ENCODE measurements at places on chromosomes 5 and 9.

- no peak for DNase-seq
These were observed 244.4 kb downstream of the FSTL4 start for GRCh38 chr5:133367984-133368383.

DNA sequence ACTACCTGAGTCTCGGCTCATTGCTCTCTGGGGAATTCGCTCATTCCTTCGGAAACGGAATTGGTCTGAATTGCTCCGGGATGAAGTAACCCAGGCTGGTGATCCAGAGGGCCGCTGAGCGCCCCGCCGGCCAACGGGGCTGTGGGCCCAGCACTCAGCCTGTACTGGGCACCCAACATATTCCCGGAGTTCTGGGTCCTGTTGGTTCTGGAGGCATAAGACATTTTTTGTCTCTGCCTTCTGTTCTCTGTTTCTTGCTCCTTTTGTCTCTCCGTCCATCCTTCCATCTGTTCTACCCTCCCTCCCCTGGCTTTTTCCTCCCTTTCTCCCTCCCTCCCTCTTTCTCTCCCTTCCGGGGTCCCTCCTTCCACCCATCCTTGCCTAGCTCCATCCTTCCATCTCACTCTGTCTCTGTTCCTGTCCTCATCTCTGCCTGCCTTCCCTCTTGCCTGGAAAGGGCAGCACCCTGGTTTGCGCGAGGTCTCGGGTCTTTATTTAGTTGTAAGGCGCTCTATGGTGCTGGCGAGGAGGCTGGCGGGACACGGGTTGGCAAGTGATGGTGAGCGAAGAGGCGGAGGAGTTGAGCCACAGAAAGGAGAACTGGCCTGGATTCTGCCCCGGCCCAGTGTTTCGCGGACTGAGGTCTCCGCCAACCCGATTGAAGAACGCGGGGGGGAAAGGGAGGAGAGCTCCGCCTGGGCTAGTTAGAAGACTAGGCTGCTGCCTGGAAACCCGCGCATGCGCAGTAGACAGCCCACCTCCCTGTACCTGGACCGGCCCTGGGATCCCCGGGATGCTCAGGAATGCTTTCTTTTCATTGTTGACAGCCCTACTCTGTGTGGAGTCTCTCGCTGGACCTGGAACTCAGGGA lies 1468.0 kb downstream of the FOXD4L5 start:
- peak; percentile 67 for DNase-seq

DNA sequence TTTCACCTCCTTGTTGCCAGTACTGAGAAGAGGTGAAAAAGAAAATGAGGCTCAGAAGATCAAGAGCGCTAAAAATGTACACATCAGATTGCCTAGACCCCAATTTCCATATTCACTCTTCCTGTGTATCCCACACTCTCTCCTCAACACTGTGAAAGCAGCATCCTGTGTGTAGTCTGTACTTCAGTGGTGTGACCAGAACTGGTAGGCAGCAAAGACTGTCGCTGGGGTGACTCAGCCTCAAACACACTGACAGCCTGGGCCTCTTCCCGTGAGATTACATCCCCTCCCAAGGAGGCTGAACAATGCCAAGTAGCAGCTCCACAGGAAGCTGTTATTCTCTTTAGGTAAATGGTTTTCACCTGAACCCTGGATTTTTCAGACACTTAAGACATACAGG lies 135.5 kb downstream of the CCDC192 start:
- no peak for DNase-seq

DNA sequence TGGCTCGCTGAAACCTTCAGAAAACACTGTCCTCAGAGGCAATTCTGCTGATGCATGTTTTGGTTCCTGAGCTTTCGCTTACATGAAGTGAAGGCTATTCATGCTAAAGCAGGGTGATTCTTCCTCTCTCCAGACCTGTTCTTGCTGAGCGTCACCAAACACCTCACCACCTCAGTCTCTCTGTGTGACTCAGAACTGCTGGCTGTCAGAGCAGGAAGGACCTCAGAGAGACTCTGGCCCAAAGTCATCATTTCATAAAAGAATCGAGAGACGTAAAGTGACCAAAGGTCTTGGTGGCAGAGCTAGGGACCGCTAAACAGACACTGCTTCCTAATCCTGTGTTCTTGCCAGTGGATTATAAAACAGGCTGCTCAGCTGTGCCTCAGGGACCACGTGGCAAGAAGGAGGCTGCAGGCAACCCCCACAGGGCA lies 73.8 kb downstream of the LHFPL2 start:
- no peak for DNase-seq

- DNase-seq = no peak
These were observed 142.9 kb downstream of the OLFM1 start for GRCh38 chr9:135230386-135230765.

DNA sequence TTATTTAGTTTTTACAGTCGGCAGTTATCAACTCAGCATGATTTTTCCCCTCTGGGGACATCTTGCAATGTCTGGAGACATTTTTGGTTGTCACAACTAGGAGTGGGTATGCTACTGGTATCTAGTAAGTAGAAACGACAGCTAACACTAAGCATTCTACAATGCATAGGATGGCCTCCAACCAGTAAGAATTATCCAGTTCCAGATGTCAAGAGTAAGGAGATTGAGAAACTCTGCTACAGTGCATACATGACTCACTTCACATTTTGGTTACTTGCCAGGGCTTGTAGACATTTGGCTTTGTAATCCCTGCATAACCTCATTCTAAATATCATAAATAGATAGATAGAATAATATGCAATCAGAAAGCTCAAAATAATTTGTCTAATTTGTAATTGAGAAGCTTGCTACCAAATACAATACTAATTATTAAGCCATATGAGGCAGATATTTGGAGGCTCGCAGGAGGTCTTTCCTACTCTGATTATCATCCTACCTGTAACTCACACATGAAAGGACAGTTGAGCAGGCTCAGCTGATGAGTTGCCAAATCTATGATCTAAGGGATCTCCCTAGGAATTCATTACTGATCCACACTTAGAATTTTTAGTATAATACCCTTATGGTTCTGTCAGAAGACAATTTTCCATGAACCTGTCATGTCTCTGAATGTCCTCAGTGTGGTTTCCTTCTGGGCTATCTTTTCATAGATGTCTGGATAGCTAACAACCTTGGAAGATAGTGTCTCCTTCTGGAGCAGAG lies 346.9 kb upstream of the TLE4 start:
- no peak for DNase-seq

- no peak for DNase-seq
These were observed 561.4 kb upstream of the FAM174A start for GRCh38 chr5:99973779-99974178.

GRCh38 chr9:138072897-138073296 lies 195.3 kb downstream of the CACNA1B start:
- no peak for DNase-seq

- DNase-seq = no peak
These were observed 28.5 kb downstream of the P4HA2 start for GRCh38 chr5:132199116-132199680.

DNA sequence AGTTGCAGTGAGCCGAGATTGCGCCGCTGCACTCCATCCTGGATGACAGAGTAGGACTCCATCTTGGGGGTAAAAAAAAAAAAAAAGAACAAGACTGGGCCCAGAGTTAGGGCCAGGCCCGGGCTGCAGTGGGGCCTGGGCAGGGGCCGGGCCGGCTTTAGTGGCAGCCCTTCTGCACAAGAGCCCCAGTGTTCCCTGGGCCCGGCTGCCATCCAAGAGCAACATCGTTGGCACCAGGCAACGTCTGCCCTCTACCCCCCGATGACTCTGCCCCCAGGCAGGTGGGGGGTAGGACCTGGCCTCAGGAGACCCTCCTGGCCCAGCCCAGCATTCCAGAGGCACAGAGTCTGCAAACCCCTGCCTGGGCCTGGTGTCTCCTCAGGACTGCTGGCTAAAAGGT lies 4.9 kb upstream of the FGFR4 start:
- no peak for DNase-seq

DNA sequence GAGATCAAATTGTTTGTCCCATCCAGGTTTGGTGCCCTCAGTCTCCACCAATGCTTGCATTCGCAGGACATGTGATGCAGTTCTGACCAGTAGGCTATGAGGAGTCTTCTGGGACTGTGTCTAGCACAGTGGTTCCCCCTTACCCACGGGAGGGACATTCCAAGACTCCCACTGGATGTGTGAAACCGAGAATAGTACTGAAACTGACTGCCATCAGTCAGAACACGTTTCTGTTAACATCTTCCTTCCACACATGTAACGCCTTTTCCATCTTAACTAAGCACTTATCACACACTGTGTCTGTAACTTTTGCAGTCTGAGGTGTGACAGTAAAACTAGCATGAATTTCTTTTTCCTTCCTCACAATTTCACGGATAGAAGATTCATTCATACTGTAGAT lies 74.7 kb downstream of the PTTG1 start:
- no peak for DNase-seq

DNA sequence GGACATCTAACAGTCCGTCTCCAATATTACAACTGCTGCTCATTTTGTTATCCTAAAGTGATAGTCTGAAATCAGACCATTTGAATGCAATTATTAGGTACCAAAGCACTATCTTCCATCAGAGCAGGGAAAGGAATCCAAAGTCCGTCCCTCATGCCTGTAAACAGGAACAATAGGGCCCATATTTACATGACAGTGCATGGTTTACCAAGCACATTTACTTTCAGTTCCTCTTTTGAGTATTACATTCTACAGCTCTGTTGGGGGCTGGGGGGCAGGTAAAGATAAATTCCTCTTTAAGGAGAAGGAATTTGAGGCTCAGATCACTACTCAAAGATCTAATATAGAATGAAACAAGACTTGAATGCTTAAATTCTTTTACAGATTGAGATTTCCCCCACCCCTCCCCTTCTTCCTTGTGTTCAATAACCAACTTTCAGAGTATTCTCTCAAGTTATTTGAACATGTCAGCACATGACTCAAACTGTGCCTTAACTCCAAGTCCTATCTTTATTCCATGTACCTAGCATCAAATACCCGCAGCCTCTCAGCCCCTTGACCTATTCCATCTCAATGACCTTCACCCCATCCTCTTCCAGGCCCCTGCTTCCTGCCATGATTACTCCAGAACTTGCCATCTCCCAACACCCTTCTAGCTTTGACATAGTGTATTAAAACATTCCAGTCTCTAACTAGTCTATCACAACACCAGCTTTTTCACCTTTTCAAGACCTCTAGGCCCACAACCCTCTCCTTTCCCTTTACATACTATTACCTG lies 71.0 kb downstream of the BRINP1 start:
- DNase-seq = no peak

DNA sequence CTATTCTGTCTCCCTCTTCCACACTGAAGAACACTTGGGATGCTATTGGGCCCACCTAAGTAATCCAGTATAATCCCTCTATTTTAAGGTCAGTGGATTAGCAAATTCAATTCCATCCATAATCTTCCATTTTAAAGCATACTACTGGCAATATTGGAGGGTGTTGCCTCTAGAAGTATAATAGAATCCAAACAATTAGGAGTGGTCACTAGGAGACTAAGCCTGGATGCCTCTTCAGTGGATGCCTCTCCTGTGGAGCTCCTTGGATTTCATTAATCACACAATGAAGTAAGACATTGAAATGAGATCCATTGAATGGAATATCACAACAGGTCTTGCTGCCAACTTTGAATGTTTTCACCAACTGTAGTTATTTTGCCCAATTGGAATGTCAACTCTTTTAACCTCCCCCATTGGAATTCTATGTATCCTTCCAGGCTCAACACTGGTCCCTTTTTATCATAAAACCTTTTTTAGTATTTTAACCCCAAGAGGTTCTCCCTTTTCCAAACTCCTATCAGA lies 311.6 kb downstream of the PLK2 start:
- DNase-seq = no peak

- DNase-seq = no peak
These were observed 609.1 kb upstream of the GRAMD2B start for GRCh38 chr5:125814119-125814518.

DNA sequence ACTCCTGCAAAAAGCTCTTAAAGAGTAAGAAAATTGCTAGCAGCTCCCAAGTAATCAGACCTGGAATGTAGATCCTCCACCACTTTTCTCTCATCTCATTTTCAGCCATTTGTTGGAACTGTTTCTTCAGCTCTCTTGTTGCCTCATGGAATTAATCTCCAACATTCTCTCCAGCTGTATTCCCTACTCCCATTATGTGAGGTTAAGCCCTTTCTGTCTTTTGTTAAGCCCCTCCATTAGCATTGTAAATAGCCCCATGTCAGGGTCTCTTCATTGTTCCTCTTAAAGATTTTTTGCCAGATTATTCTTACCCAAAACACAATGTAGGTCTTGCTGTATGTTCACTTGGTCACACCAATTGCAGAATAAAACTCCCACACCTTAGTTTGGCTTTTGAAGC lies 119.8 kb downstream of the PLPPR1 start:
- no peak for DNase-seq

- peak; percentile 65 for DNase-seq
These were observed 29.0 kb upstream of the CCNG1 start for GRCh38 chr5:163408311-163408923.

- DNase-seq = no peak
These were observed 31.2 kb downstream of the PTPN3 start for GRCh38 chr9:109466623-109467590.

GRCh38 chr9:98810102-98810842 lies 2.8 kb downstream of the GALNT12 start:
- no peak for DNase-seq

GRCh38 chr5:35457912-35458823 lies 159.5 kb upstream of the SPEF2 start:
- DNase-seq = no peak

GRCh38 chr5:181221792-181222629 lies 1.1 kb upstream of the TRIM41 start:
- DNase-seq = peak; percentile 99

- no peak for DNase-seq
These were observed 453.4 kb upstream of the CTNND2 start for GRCh38 chr5:12357626-12358025.

GRCh38 chr9:128124873-128125579 lies 2.5 kb downstream of the PTGES2 start:
- DNase-seq = peak; percentile 85
